ENCODE measurements at places on chromosomes 2 and 18.

- no peak for DNase-seq
Measured at GRCh38 chr2:237314198-237314597, 99.8 kb downstream of the COL6A3 start.

- DNase-seq = no peak
Measured at GRCh38 chr2:30252723-30253701, 21.7 kb downstream of the LBH start.

DNA sequence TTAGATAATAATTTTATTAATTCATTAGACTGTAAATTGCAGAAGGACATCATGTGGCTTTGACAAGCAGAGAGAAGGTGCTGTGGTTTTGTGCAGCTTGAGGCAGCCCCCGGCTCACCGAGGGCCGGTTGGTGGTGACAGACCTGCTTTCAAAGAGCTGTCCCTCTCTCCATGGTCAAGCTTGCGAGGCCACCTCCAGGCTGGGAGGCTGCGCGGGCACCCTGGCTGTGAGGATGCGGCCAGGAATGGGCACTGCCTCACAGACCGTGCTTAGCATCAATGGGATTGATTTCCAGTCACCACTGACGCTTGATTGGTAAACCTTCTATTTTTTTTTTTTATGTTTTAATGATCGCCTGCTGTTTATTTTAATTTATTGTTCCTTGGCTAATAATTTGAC lies 690.9 kb downstream of the GALR1 start:
- no peak for DNase-seq

- DNase-seq = no peak
Measured at GRCh38 chr18:25223211-25223610, 128.8 kb downstream of the ZNF521 start.

DNA sequence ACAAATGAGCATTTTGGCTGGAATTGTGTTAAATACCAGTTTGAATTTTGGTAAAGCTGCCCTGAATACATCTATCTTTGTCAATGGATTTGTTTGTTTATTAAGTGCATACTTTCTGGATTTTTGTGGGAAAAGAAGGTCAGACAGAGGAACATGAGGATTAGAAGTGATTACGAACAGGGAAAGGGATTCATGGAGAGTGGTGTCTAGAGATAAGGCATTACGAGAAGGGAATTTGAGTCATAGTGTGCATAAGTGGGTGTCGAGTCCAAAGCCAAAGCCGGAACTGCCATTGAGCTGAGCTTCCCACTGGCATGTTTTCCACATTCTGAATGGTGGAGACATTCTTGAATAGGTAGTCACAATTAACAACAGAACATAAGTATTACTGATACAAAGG lies 68.9 kb upstream of the EFEMP1 start:
- no peak for DNase-seq

DNA sequence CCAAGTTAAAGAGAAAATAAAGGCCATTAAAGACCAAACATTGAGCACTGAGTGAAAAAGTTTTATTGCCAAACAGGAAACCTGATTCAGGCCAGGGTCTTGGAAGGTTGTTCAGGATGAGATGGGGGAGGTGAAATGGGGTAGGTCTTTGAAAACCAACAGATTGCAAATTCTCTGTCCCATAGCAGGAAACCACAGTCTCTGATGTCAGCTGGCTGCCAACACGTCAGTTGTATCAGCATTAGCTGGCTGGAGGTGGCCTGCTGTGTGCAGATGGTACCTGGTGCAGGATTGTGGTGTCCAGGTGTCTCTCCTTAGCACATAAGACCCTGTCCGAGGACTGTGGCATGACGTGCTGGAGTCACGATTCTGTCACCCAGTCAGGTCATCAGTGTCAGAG lies 106.3 kb downstream of the MSH2 start:
- no peak for DNase-seq

GRCh38 chr18:59041296-59041695 lies 98.4 kb upstream of the SEC11C start:
- DNase-seq = no peak

- no peak for DNase-seq
Measured at GRCh38 chr2:38064801-38065501, 11.0 kb downstream of the CYP1B1 start.

DNA sequence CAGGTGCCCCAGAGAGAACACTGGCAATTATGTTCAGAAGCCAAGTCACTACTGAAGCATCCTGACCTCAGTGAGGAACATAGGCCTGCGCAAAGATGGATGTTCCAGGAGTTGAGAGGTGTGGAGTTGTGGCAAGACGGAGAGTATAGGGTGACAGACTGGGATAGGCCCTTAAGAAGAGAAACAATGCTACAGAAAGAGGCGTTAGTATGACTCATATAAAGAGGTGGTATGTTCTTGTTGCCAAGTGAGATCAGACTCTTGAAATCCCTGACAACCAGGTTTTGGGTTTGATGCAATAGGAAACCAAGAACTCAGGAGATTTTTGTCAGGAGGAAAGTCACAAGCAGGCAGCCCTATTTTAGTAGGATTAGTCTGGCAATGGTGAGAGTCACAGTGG lies 185.6 kb downstream of the RIT2 start:
- no peak for DNase-seq

GRCh38 chr2:3827673-3828575 lies 124.5 kb downstream of the DCDC2C start:
- DNase-seq = no peak

DNA sequence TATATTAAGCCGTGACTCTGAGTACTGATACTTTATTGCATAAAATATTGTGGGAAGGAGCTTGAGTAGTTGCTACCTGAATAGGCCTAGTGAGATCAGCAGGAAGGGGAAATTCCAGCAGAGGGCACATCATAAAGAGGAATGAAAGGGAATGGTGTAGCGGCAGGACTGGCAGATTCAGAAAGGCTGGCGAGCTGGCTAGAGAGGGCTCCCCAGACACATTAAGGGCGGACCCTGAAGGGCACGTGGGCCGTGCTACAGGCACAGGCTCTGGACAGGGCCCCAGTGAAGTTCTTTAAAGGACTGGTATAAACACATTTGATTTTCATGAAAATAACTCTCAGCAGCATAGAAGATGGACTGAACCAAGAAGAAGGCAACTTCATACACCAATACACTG lies 43.0 kb downstream of the PTPN2 start:
- no peak for DNase-seq

- no peak for DNase-seq
Measured at GRCh38 chr18:55878224-55878623, 290.2 kb upstream of the TCF4 start.

DNA sequence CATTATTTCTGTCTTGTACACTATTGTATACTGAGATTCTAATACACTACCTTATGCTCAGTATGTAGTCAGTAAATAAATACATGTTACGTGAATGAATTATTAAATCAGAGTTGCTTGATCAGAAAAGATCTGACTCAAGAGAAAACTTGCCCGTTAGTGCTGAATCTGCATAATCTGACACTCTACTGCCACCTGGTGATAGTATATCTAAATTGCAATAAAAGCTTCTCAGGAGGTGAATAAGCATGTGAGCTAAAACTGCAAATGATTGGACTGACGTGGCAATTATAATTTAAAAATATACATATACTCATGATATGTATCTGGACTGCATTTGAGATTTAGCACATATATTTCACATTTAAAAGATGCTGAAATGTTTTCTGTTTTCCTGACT lies 70.4 kb downstream of the KIAA1328 start:
- DNase-seq = no peak

DNA sequence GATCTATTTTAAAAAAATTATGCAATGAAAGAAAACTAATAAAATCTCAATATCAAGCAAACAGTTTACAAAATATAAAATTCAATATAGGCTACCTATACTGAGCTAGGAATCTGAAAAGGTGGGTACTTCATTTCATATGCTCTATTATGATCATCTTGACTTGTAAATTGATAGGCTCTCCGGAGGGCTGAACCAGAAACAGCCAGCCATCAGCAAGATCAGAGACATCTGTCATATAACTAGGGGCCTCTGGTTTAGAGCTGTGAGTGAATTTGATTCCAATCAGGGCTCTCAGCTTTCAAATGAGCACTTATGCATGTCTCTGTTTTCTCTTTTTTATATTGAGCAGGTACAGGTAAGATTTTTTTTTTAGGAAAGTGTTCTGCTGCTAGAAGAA lies 114.2 kb downstream of the SPHKAP start:
- no peak for DNase-seq

GRCh38 chr2:161371869-161372268 lies 44.2 kb upstream of the TBR1 start:
- no peak for DNase-seq

- no peak for DNase-seq
Measured at GRCh38 chr18:68181956-68182355, 533.0 kb downstream of the TMX3 start.

- DNase-seq = no peak
Measured at GRCh38 chr2:9110346-9110884, 96.2 kb upstream of the ASAP2 start.

GRCh38 chr2:218476676-218477075 lies 57.8 kb downstream of the VIL1 start:
- no peak for DNase-seq

- no peak for DNase-seq
Measured at GRCh38 chr2:21819454-21819853, 695.7 kb downstream of the TDRD15 start.

- no peak for DNase-seq
Measured at GRCh38 chr2:196242131-196242620, 70.8 kb upstream of the STK17B start.

GRCh38 chr18:70520867-70521266 lies 232.0 kb downstream of the SOCS6 start:
- no peak for DNase-seq

- DNase-seq = no peak
Measured at GRCh38 chr2:237309011-237309410, 105.0 kb downstream of the COL6A3 start.

DNA sequence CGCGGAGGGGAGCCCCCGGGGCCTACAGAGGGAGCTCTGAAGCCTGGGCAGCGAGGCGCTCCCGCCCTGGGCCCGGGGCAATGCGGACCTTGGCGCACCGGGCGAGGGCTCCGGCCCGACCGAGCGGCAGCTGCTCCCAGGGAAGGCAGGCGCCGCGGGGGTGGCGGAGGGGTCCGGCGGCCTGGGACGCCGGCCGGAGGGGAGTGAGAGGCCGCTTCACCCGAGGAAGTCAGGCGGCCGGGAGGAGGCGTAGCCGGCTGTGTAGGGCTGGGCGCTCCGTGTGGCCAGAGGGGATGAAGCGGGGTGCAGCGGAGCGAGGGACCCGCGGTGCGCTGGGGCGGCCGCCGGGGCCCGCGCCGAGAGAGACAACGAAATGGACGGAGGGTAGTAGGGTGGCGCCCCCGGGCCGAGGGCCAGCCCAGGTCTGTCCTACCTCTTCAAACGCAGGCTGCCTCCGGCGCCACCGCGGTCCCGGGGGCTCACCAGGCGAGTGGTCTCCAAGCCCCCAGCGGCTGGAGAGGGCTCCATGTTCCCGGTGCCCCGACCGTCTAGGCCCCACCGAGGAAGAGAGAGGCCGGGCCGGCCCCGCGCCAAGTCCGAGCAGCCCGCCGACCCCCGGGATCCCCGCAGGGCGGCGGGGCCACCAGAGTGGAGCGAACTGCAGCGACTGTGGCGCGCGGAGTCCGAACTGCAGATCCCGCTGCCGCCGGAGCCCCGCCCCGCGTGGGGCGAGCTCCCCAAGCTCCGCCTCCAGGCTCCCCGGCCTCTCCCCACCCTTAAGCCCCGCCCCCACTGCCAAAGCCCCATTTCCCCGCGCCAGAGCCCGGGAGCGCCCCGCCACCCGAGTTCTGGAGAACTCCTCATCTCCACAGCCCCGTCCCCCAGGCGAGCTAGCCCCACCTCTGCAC lies at the start of gene SLC30A3:
Gene SLC30A3, minus strand, starts transcription at position 669 of the 908 bp plus-strand sequence. Its CDS starts 141 bp downstream, at position 528.
- DNase-seq = peak; percentile 58

DNA sequence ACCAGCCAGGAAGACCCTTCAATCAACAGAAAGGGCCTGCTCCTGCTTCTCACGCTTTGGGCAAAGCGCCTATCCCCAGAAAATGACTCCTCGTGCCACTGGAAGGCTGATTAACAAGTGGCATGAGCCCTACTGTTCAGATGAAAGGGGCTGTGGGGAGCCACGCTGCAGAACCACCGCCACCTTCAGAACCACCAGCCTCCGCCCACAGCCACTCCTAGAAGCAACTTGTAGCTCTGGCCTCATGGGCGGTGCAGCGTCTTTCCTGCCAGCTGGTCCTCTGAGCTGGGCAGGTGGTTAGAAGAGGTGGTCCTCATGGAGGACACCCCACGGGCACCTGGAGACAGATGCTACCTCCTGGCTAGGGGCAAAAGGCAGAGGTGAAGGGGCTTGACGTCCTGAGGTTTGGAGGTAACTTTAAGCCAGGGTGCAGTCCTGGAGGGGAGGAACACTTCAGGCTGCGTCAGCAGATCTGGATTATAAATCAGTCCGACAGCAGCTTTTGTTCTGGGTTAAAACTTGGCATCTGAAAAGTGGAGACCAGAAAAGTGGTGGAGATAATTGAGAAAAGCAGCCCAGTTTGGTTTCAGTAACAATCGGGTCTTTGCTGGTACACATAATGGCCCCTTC lies 861 bp upstream of the SEMA4C start:
- peak; percentile 43 for DNase-seq

DNA sequence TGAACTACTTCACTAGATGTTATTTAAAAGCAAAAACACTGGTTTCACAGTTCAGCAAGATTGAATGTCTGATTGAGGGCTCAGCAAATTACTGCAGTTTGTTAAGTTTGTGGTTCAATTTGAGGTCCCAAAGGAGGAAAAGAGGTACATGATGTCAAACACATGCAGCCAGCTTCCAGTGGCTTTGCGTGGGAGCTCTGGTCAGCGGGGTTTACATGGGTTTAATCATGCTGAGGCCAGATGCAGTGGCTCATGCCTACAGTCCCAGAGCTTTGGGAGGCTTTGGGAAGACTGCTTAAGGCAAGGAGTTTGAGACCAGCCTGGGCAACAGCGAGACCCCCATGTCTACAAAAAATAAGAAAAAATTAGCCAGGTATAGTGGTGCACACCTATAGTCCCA lies 111.5 kb downstream of the MAPK4 start:
- DNase-seq = no peak

DNA sequence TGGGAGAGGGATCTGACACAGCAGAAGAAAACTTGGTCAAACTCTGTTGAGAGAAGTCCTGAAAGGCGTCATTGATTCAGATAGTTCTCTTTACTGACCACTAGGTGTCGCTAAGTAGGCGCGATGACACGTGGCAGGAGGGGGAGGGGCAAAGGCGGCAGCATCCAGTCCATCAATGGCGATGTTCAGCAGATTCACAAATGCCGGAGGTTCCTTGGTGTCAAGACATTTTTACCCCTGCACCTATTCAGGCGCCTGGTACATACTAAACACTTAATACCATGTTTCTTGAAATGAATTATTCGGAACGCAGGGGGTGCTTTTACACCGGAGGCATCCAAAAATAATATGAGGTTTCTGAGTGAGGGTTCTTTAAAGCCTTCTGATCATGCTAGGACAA lies 3.0 kb upstream of the PLEK start:
- peak; percentile 72 for DNase-seq

- no peak for DNase-seq
Measured at GRCh38 chr2:45067859-45068570, 58.8 kb upstream of the SIX2 start.

DNA sequence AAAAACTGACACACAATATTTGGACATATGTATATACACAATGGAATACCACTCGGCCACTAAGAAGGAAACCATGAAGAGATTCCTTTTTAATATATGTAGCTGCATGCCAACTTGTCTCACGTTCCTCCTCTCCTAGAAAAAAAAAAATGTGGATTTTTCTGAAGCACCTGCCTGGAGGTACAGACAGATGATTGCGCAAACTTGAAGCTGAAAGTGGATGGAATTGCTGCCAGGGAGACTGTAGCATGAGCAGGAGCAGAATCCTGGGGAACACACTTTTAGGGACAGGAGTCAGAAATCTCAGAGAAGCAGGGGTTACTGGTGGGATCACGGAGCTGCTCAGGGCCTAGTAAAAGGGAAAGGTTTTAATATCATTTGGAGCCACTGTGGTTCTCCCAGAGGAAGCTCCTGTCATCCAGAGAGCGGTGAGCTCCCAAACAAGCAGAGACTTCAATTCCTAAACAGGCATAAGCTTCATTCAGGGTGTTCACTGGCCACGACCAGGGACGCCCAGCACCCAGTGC lies 640 bp upstream of the SPR start:
- DNase-seq = no peak

Measured in stimulated activated CD8-positive, alpha-beta memory T cell treated with anti-CD3 and anti-CD28 coated beads, Interleukin-4, amount 100 ng/mL, for 24 hours (primary cell).